Heart left ventricle (tissue), 16 donors: ENCODE measurements at places on chromosomes 13 and 19.

DNA sequence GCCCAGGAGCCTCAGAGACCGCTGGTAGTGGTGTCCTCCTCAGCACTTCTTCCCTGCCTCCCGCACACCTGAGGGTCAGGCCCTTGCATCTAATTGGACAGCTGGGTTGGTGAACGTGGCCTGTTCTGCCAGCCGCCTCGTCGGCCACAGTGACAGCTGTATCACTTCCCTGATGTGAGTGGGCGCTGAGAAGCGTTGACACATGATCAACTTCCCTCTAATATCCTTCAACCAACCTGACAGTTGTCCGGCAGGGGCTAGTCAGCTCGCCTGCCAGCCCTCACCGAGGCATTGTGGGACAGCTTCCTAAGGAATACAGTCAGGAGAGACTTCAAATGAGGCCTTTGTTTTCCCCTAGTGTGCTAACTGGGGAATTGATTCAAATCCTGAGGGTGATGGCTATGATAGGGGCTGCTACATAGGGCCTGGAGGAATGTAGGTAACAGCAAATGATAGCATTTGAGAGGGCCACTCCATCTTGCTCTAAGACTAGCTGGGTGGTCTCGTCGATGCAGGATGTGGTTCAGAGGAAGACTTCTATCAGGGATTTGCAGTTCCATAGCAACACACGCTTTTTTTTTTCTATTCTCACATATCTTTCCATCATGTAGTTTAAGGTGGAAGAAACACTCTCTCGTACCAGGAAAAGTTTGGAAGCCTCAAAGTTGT is 230.8 kb downstream of the TSHZ3 start:
- DNase-seq = no peak

DNA sequence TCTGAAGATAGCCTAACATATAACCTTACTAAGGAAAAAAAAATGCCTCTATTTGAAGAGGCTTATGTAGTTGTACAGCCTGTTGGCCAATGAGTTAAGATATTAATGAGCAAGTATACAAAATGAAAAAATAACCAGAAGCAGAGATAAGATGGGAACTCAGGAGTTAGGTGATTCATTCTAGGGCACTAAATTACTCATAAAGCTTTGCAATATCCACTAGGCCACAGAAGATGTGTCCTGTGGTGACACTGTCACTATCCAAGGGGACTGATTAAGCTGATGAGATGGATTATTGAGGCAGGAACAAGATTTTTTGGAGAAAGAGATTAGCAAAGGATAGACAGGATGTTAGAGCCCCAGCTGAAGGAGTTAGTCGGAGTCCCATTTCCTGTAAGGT is 99.6 kb downstream of the LIG4 start:
- no peak for DNase-seq

DNA sequence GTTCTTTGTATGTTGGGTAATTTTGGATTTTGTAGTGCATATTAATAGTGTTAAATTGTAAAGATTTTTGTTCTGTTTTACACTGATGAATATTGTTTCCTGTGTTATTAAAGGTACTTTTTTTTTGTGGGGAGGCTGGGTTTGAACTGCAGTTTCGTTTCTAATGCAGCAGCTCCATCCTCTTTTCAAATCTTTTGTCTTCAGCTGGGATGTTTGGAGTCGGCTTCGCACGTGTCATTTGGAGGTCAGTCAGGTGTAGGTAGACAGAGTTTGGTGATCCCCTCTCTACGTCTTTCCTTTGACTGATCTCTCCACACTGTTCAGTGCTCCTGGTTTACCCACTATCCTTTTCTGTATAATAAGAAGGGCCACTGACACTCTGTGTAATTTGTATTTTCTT is 30.3 kb downstream of the TDRD3 start:
- no peak for DNase-seq

GRCh38 chr13:50686551-50686950 is 156.9 kb downstream of the DLEU7 start:
- no peak for DNase-seq

DNA sequence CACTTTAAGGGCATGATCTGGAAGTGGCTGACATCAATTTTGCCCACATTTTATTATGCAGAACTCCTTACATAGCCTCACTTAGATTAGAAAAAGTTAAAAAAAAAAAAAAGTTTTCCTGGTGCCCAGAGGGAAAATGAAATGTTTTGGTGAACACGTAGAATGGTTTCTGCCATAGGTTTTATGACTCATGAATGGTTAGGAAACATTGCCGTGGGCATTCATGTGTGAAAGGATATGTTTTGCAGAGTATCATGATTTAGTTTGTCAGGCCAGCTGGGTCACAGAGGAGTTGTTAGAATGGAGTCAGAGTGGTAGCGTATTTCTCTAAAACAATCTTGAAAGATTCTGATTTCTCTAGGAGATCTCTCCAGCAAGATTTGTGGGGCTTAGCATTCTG is 133.8 kb downstream of the MRPL57 start:
- DNase-seq = no peak
